ENCODE measurements at places on chromosomes 16 and 17.

DNA sequence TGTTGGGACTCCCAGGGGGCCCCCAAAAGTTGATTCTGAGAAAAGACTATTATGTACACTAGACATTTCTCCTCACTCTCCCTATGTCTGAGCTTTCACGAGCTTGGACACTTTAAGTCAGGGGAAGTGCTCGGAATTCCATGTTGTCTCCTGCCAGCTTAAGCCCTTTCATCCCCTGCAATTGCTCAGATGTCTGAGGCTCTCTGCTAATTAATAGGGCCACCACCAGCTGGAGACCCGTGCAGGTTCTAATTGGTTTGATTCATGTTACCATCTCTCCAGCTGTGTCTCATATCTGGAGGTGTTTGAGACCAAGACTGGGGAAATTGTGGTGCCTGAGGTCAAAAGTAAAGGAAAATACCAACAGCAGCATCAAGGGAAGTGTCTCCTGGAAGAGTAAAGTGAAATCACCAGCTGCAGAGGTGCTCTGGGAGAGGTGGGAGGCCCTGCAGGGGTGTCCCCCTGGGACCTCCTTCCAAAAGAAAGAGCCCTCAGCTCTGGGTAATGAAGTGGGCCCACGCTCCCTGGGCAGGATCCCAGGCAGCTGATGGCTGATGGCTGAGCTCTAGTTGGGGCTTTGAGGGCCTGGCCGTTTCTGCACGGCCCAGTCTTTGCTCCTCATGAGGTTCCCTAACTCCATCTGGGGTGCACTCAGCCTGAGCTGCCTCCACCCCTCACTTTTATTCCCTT lies 5.8 kb upstream of the UTS2R start:
- no peak for DNase-seq

DNA sequence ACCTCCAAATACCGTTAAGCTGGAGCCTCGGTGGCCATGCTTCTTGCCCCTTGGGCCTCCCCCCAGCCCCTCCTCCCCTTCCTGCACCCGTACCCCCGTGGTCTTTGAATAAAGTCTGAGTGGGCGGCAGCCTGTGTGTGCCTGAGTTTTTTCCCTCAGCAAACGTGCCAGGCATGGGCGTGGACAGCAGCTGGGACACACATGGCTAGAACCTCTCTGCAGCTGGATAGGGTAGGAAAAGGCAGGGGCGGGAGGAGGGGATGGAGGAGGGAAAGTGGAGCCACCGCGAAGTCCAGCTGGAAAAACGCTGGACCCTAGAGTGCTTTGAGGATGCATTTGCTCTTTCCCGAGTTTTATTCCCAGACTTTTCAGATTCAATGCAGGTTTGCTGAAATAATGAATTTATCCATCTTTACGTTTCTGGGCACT lies 928 bp downstream of the HBA1 start:
- DNase-seq, result no peak

DNA sequence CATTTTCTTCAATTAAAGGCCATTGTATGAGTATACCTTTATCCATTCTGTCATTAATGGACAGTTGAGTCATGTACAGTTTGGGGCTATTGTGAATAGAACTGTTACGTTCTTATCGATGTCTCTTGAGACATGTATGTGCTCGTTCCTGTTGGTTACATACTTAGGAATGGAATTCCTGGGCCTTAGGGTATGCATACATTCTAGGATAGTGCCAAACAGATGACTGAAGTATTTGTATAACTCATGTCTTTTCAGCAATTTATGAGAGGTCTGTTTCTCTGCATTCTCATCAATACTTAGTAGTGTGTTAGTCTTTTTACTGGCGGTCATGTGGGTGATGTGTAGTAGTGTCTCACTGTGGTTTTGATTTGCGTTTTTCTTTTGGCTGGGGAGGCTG lies 81.2 kb downstream of the USP22 start:
- no peak for DNase-seq

GRCh38 chr16:57264381-57264780 lies 19.3 kb downstream of the ARL2BP start:
- no peak for DNase-seq

- no peak for DNase-seq
Observed at GRCh38 chr17:5557485-5557884, 26.8 kb downstream of the NLRP1 start.

- no peak for DNase-seq
Observed at GRCh38 chr17:54418467-54418866, 482.2 kb upstream of the TOM1L1 start.

- no peak for DNase-seq
Observed at GRCh38 chr16:27365142-27366089, 36.6 kb upstream of the IL21R start.

DNA sequence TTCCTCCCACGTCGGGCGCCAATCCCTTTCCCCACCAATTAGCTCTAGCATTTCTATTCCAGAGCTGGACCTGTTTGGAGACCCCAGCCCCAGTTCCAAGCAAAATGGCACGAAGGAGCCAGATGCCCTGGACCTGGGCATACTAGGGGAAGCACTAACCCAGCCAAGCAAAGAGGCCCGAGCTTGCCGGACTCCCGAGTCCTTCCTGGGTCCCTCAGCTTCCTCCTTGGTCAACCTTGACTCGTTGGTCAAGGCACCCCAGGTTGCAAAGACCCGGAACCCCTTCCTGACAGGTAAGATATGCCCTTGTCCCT lies 5.6 kb upstream of the SPATA20 start:
- DNase-seq, result no peak

DNA sequence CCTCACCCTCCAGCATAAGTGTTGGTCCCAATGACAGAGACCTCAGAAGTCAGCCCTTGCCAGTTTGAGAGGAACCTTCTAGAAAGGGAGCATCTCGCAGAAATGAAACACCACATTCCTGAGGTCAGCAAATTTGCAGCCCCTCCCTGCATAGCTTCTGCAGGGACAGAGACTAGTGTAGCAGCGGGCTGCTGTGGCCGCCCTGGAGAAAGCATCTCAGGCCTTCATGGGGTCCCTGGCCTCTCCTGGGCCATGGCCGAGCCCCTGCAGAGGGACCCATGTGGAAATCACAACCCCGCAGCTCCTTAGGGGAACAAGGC lies 11.4 kb downstream of the HS3ST6 start:
- no peak for DNase-seq

GRCh38 chr17:82103553-82104451 lies 5.8 kb upstream of the FASN start:
- DNase-seq, result no peak

DNA sequence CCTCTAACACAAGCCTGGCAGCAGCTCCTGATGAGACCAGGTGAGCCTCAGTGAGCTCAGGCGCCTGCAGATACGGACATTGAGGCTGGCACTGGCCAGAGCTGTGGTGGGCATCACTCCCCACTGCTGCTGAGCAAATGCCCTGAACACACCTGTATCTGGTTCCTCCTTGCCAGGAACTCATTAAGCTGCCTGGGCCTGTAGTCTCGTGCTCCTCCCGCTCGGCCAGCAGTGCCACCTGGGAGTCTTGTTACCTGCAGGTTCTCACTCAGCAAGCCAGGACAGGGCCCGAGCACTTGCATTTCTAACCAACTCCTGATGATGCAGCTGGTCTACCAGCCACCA lies 13.3 kb downstream of the EIF4A3 start:
- DNase-seq, result no peak

DNA sequence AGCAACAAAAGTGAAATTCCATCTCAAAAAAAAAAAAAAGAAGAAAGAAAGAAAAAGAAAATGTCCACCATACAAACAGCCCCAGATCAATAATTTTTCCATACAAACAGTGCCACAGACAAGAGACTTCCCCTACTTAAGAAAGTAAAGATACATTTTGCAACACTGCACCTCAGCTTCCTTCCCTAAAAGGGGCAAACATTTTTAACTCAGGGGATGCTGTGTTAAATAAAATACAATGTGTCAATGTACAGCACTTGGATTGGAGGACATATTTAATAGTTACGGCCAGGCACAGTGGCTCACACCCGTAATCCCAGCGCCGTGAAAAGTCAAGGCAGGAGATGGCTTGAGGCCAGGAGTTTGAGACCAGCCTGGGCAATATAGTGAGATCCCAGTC lies 22.3 kb downstream of the MYH11 start:
- DNase-seq, result no peak

GRCh38 chr16:52929478-52930400 lies 123.0 kb downstream of the CHD9NB start:
- DNase-seq, result no peak

DNA sequence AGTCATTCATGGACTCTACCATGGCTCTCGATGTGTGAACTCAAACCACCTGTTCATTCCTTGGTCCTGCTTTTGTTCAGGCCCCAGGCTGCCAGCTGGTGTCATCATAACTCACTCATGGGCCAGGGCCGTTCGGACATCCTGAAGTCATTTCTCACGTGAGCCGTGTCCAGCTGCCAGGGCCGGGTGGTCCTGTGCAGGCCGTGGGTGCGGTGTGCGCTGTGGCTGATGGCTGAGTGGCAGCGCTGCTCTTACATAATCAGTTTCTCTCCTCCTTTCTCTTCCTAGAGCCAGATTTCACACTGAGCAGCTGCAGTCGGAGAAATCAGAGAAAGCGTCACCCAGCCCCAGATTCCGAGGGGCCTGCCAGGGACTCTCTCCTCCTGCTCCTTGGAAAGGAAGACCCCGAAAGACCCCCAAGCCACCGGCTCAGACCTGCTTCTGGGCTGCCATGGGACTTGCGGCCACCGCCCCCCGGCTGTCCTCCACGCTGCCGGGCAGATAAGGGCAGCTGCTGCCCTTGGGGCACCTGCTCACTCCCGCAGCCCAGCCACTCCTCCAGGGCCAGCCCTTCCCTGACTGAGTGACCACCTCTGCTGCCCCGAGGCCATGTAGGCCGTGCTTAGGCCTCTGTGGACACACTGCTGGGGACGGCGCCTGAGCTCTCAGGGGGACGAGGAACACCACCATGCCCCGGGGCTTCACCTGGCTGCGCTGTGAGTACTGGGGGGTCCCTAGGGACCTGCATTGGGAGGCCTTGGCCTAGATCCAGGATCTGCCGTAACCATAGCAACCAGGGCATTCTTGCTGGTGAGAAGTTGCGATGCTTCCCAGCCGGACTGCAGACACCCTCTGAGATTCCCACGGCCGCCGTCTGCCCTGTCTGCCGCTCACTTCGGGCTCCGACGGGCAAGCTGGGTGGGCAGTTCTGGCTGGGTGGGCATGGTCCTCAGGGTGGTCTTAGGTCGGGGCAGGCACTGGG lies at the start of gene IL34:
TSS of gene IL34 (plus strand) at position 300 of the 982 bp plus-strand sequence. CDS start at position 689, 389 bp downstream.
- DNase-seq, result no peak

DNA sequence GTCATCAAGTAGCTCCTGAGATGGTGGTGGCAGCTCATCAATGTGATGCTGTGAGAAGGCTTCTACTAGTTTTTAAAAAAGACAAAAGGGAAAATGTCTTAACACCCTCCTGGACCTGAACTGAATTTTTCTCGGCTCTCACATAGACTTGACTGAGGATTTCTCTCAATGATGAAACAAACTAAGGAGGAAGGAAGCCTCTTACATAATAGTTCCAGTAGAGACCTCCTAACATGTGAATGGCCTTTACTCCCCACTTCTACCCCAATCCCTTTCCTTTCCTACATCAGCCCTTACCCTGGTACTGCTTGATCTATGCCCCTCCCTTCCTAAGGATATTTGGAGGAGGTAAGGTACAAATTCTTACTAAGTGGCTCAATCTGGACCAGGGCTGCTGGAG lies 54.8 kb upstream of the MTMR4 start:
- DNase-seq, result no peak

GRCh38 chr16:86911437-86911958 lies 333.1 kb downstream of the FOXL1 start:
- no peak for DNase-seq

DNA sequence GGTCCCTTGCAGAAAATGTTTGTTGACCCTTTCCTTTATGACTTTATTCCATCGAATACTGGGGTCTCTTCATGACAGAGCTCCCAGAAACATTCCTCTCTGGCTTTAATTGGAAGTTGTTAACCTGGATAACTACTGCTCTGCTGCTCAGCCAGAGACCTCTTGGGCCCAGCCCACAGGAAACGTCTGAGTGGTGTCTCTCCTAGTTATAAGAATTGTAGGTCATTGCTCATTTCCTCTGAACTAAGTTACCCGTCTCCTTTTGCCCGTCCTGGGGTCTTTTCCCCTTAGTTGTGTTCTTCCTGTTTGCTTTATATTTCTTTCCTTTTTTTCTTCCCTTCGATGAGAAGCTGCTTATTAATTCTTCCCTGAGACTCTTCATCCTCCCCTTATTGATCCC lies 9.0 kb downstream of the MAP2K6 start:
- DNase-seq, result no peak

GRCh38 chr17:58960068-58960467 lies 146.6 kb downstream of the TRIM37 start:
- DNase-seq, result no peak

- no peak for DNase-seq
Observed at GRCh38 chr17:7809086-7809790, 24.8 kb upstream of the KDM6B start.

- DNase-seq, result no peak
Observed at GRCh38 chr17:491086-492021, 138.7 kb upstream of the RPH3AL start.

- no peak for DNase-seq
Observed at GRCh38 chr16:8798174-8798527, 512 bp downstream of the PMM2 start.

DNA sequence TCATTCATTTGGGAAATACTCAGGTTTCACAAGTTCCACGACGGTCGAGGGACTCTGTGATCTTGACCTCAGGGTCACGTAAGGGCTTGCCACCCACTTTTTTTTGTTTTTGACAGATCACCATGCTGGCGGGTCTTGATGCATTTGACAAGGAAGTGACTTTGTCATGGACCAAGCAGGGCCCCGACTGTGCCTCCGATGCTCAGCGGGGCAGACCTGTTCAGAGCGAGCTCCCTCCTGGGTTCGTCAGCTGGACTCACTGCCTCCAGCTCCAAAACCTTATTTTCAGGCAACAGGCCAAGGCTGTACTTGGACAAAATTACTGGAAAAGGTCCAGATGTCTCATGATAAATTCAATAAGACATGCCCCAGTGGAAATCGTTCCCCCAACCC lies 9.0 kb upstream of the CLEC18A start:
- no peak for DNase-seq

DNA sequence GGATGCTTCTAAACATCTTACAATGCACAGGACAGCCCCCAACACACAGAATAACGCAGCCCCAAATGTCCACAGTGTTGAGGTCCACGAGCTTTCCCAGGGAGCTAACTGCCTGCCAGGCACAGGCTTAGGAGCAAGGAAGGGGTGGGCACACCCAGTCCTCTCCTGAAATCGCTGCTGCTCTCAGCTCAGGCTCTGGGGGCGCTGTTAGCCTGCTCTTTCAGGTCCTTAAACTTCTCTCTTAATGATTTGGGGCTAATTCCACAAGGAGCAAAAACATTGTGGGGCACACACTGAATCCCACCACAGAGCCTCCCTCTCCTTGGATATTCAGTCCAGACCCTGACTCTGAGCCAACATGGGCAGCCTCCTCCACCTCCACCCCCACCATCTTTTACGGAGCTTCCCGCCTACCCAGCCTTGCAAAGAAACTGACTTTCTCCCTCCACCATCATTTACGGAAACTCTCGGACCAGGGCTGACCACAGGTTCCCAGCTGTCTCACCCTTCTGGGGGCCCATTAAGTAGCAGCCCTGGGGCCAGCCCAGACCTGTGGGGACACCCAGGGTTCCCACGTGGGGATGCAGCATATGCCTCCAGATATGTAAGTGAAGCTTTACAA lies 1.1 kb downstream of the CD300H start:
- DNase-seq, result no peak

- DNase-seq, result no peak
Observed at GRCh38 chr17:33229499-33229898, 63.6 kb downstream of the ASIC2 start.

GRCh38 chr16:28534542-28535373 lies 4.0 kb downstream of the NUPR1 start:
- no peak for DNase-seq

GRCh38 chr16:2206420-2206779 lies 1.1 kb downstream of the MLST8 start:
- no peak for DNase-seq

All from stimulated activated CD4-positive, alpha-beta T cell treated with anti-CD3 and anti-CD28 coated beads, Interleukin-1b, Interleukin-23, amount 100 ng/mL, for 1 hour (primary cell).